ENCODE measurements at places on chromosomes 7 and 10.

GRCh38 chr7:110418659-110419280 is 672.2 kb upstream of the LRRN3 start:
- DNase-seq: no peak

DNA sequence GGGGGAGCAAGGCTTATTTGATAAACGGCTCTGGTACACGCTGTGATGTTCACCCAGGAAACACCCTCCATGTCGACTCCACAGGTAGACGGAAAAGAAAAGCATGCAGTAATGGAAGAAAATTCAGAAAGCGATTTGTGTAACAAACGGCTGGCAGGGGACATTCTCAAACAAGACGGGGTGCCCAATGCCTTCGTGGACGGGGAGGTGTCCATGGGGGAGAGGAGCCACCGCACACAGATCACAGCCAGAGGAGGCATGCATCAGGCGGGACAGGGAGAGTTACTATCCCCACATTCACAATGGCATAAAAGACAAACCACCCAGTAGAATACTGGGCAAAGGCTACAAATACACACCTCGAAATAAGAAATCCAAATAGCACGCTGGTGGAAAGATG is 20.1 kb downstream of the CNPY1 start:
- no peak for DNase-seq

DNA sequence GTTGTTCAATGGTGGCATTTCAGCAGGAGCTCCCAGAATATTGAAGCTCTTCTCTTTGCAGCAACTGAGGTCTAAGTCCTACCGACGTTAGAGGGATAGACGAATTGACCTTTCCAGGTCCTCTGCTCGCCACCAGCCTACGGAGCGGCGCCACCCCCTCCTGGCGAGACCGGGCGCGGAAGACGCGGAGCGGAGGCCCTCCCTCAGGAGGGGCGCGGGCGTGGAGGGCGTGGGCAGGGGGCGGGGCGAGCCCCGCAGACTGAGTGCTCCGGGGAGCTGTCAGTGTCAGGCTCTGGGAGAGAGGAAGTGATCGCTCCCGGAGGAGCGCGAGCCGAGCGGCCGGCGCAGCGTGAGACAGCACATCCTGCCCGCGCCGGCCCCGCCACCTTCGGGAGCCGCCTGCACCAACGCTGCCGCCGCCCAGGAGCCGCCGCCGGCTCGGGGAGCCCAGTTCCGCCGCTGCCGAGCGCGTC is at the start of gene DYNC1I1:
Gene DYNC1I1 (plus strand): TSS at position 257 of the 473 bp plus-strand sequence. CDS start 32,176 bp downstream, outside the sequence.
- peak; percentile 57 for DNase-seq

DNA sequence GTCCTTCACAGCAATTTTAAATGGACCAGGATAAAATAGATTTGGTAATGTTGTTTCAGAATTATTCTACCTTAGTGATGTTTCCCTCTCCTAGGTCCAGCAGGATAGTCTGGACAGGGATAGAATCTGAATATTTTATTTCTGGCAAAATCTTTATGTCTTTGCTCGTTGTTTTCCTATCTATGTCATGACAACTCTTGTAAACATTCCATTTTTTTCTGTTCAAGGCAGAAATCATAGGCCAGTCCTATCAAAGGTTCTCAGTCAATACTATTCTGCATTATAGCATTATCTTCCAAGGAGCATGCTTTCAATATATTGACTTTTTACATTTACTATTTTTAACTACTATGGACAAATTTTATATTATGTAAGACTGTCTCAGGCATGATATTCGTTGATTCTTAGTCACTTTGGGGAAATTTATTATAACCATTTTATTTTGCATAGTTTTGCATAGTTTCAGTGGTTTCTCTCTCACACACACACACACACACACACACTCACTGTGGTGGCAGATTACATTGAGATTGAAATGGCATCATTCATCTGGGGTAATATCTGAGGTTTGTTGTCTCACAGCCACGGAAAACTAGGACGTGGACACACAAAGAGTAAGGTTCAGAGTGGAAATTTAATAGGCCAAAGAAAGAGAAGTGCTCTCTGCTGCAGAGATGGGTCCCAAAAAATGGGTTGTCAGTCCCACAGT is 17.2 kb downstream of the TAS2R60 start:
- peak; percentile 53 for DNase-seq

DNA sequence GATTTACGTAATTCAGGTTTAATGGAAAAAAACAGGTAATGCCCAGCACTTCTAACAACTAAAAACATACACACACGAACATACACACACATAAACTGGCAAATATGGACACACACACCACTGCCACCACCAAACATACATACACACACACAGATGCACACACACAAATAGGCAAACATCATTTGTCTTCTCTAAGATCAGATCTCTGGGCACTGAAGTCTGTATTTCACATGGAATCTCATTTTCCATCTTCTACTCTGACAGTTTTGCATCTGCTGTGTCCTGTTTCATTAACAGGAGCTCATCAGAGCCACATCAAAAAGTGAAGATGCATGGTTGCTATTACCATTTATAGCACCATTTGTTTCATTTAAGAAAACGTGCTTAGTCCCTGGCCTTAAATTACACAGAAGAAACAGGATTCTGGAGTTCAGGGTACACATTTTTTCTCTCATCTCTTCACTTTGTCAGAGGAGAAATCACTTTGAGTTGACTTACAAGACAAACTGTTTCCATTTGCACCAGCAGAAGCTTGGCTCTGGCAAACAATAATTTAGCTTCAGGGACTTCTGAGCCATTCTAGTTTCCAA is 165.3 kb downstream of the SORCS1 start:
- DNase-seq: peak; percentile 17

DNA sequence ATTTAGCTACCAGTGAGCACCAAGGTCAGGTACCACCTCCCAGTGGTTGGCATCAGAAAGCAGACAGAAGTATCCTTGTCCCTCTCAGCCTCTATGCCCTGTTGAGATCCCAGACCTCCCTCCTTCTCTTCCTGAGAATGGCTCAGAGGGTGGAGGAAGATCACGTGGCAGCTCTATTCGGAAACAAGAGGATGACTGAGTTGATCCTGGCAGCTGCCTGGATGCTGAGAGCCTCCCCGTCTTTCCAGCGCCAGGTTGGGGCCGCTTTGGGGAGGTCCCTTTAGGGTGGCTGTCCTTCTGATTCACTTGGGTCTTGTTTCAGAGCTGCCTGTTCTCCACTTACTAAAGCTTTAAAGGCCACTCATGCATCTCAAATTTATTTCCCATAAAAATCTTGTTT is 36.9 kb upstream of the NPFFR1 start:
- DNase-seq: peak; percentile 36

- no peak for DNase-seq
These were observed 82.1 kb downstream of the GRID1 start for GRCh38 chr10:86284355-86285105.

DNA sequence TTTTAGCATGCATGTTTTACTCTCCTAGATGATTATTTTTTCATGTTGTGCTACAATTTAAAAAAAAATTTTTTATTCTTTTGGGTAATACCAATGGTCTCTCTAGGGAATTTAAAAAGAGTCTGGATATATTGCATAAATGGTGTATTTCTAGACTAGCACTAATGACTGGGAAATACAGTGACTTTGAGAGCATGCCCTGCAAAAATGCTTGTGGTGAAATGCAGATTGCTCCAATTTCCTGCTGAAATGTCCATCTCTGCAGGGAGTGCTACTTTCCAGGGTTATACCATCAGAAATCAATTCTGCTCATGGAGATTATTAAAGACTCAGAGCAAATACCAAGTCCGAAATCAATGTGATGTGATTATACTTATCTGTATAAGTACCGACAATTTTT is 186.1 kb downstream of the PRKG1 start:
- DNase-seq: no peak

DNA sequence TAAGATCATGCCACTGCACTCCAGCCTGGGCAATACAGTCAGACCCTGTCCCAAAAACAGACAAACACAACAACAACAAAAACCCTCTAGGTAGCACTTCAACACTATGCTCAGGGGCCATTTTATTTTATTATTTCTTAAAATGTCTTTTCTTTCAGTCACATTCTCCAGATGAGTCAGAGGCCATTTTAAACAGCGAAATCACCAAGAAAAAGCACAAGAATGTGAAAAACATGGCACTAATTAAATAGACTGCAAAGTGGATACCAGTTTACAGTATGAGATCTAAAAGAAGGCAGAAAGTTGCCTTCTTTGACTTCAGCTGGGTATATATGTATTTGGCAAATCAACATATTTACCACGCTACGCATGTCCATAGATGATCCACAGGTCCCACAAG is 6.1 kb upstream of the FGL2 start:
- DNase-seq: no peak

- peak; percentile 58 for DNase-seq
These were observed 15.9 kb downstream of the YKT6 start for GRCh38 chr7:44216521-44217222.

DNA sequence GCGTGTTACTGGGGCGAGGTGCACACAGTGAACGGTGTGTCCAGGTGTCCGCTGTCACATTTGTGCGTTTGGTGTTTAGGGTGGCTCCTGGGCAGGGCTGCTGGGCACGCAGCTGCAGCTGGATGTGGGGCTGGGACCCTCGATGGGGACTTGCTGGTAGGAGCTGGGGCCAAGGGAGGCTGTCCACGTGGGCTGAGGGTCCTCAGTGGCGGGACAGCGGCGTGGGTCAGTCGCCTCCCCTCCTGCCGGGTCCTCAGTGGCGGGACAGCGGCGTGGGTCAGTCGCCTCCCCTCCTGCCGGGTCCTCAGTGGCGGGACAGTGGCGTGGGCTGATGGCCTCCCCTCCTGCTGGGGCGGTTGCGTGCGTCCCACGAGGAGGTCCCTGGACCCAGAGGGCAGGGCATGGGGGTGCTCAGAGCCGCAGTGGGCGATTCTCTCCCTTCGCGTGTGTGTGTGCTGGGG is 68.5 kb downstream of the INPP5A start:
- no peak for DNase-seq

- DNase-seq: no peak
These were observed 143.2 kb upstream of the PRSS1 start for GRCh38 chr7:142606081-142606480.

GRCh38 chr10:95201736-95202135 is 7.7 kb downstream of the ACSM6 start:
- no peak for DNase-seq

DNA sequence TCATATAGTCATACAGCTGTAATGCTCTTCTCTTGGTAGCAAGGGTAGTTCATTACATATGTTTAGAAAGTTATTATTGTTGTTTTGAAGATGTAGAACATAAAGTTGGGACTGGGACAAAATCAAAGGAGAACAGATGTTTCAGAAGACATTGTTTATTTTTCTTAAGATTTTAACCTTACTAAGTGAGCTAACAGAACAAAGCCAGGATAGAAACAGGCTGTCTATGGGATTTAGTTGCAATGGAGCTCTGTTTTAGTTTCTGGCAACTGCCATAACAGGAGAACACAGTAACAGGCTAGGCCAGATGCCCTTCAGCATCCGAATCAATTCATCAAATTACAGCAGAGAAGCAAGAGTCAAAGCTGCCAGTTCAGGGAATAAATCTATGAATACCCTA is 382.4 kb downstream of the ARL4A start:
- DNase-seq: no peak

DNA sequence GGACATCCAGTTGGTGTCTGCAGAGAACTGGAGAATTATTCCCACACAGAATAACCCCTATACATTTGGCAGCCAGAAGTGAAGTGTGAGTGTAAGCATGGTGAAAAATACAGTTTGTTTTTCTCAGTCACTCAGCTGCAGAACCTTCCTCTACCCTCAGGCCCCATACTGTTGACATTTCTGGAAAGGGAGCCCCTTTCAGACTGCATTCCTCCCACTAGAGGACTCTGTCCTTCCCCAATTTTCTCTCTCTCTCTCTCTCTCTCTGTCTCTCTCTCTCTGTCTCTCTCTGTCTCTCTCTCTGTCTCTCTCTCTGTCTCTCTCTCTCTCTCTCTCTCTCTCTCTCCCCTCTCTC is 86.8 kb upstream of the STEAP1B start:
- peak; percentile 71 for DNase-seq

GRCh38 chr10:76885816-76886215 is 751.8 kb downstream of the KCNMA1 start:
- DNase-seq: peak; percentile 37

DNA sequence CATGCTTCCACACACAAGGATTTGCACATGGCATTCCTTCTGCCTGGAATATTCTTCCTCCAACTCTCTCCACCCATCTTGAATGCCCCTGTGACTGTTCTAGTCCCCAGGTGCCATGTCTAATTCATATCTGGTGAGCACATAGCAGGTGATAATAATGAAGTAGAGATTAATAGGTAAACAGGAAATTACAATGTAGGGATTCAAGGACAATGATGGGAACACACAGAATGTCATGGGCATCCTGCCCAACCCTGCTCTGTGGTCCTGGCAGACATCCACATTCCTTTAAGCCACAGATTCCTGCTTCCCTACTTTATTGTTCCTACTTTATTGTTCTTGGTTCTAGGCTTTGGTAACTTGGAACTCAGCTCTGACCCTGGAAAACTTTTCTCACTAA is 115.8 kb downstream of the THSD7A start:
- peak; percentile 7 for DNase-seq

DNA sequence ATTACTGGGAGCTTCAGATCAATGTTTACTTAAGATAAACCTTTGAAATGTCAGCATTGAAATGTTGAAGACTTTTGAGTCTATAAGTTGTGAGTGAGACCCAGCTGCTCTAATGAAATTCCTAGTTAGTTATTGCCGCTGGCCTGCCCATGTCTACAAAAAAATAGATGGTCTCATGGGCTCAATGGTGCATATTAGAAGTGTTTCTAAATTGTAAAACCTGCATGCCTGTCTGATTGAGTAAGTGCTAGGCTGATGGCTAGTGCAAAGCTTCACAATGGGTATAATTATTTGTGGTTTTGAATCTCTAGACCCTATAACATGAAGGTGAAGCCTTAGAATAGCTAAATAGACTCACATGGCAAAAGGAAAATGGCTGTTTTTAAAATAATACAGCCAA is 234.5 kb downstream of the SORCS3 start:
- no peak for DNase-seq

DNA sequence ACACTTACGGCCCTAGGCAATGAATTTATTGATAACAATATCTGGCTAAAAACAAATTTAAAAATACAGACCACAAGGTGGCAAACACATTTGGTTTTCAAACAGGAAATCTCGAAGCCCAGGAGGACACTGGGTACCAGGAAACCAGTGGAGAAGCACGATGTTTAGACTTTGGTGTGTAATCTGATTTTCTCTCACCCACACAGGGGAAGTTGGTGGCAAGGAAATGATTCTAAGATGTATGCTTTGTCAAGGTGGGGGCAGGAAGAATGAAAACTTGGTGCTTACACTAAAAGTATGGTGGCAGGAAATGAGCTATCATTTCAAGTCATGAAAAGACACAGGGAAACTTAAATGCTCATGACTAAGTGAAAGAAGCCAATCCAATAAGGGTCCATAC is 113.2 kb upstream of the ANKRD1 start:
- DNase-seq: no peak

GRCh38 chr7:98922392-98923187 is 44.3 kb downstream of the TRRAP start:
- no peak for DNase-seq

Data from muscle of leg (tissue), 16 donors.